ENCODE measurements at places on chromosomes 2 and 18.

DNA sequence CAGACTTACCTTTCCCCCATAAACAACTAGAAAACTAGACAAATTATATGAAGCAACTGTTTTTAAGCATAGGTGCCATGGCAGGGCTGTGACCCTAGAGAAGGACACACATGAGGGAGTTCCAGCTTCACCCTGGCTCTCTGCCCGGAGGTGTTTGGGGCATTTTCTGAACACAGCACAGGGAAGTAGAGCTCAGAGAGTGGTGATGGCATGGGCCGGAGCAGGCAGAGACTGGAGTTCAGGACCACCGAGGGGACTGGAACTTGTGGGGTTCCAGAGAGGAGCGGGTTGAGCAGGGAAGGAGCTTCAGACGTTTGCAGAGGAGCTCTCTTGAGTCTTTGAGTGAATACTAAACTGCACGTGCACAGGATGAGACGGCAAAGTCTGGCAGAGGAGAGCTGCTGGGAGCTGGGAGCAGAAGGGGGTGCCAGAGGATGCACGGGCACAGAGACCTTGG lies 26.5 kb upstream of the KLF11 start:
- no peak for DNase-seq

DNA sequence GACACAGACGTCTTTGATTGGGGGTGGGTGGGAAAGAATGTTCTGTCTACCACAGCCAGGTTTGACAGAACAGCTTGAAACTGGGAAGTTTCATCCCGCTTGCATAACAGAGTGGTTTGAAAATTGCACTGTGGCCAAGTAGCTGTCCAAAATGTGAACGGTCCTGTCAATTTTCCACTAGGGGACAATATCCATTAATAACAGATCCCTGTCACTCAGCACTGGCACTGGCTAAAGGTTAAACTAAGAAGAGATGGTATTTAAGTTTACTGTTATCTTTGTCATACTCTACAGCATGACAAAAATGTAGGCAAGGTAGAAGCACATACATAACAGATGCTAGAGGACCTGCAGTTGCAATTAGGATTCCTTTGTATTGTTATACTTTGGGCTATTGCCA lies 55.6 kb upstream of the ACMSD start:
- DNase-seq = no peak

- no peak for DNase-seq
Measured at GRCh38 chr18:43794363-43794762, 517.1 kb upstream of the SYT4 start.

DNA sequence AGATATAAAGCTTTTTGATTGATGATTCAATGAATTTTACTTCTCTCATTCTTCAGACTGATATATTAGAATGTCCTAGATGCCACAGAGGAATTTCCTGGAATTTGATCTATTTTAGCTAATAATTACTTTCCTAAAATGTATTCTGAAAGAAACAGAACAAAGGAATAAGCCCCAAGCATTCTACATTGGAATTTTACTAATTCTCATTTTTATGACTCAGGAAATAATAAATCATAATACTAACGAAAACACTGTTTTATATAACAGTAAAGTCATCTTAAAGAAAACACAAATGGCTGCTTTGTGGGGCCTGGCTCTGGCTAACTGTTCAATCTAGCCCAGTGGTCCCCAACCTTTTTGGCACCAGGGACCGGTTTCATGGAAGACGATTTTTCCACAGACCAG lies 68.6 kb upstream of the LPIN2 start:
- DNase-seq = no peak

DNA sequence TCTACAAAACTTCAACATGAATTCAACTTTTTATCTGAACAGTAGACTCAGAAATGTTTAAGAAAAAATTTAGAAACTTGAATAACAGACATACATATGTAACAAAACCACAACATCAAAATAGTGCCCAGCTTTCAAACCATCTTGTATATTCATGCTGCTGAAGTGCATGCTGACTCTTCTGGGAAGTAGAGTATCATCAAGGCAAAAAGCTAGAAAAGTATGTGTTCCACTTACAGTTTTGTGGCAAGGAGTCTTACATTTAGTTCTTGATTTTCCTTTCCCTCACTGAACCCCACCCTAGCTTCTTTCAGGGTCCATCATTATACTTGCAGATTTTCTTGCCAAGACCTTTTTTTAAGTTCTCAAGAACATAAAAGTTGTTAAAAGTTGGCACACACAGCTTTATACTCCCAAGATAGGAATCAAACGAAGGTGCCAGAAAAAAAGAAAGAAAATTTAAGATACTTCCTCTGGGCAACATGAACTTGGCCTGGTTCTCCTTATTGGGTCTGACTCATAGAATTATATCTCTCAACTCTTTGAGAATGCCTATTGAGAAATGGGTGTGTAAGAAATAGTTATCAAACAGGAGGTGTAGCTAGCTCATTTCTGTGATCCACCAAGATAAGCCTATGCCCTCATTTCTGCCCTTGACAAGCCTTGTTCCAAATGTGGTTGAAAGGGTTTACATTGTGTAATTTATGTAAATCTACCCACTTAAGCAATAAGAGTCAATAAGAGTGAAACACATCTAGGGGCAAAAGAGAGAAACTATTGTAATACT lies 667.6 kb upstream of the ACVR2A start:
- no peak for DNase-seq

DNA sequence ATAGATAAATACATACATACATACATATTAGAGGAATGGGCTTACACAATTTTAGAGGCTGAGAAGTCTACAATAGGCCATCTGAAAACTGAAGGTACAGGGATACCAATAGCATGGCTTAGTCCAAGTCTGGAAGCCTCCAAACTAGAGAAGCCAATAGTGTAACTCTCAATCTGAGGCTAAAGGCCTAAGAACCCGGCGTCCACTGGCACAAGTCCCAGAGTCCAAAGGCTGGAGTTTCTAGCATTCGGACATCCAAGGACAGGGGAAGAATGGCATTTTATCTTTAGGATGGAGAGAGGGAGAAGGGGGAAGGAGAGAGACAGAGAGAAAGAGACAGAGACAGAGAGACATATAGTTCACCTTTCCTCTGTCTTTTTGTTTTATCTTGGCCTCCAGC lies 63.7 kb upstream of the SYT4 start:
- no peak for DNase-seq

GRCh38 chr2:238412067-238412767 lies 14.5 kb upstream of the ASB1 start:
- DNase-seq = no peak

GRCh38 chr2:100588071-100588786 lies 25.4 kb downstream of the PDCL3 start:
- DNase-seq = no peak

DNA sequence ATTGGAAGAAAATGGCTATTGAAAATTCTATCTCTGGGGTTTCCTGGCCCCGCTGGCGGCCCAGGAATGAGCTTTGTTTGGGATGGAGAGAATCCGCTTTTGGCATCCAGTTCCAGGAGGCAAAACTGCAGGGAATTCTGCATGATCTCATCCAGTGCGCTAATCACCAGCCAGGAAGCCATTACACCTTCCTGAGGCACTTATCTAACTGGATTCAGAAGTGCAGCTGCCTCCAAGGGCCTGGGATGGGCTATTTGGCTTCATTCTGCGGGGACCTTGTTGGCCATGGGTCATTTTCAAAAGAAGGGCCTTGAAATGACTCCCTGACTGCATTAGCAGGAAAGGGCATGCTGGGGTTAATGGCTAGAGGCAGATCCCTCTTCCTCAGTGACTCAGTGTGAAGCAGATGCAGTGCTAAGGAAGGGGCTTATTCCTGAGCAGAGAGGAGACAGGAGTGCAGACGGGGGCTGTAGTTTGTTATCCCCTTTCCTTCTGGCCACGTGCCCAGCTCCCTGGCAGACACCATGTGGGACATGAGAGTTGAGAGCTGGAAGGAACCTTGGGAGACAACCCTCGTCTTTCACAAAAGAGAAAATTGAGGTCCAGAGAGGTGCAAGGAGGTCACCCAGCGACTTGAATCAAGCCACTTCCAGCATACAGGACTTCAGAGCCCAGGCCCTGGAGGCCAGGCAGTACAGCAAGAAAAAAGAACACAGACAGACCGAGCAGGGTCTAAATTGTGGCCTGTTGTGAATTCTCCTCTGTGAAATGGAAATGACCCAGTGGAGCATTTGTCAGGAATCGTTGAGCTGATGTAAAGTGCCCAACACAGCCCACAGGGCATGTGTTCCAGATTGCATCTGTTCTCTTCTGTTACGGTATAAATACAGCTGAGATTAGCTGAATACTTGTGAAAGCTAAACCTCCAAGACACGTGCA lies 161.8 kb downstream of the PRKCE start:
- no peak for DNase-seq

DNA sequence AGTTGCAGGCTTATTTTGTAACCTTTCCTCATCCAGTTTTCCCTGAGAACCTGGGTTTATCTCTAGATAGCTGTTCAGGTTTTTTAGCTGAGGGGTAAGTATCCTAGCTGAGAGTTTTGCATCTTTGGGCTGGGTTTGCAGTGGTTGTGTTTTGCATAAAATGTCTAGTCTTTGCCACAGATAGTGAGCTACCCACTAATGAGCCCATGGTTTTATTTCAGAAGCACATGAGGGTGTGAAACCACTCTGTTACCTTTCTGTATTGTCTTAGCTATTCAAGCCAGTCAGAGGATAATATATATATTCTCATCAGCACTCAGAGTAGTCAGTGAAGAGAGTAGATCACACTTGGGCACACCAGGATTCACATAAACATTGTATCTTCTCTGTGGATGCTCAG lies 24.6 kb upstream of the TXNDC2 start:
- DNase-seq = no peak
